MV-4-11 (cell line): ENCODE measurements at places on chromosomes 1 and 21.

GRCh38 chr1:3868464-3869006, 11.3 kb downstream of the DFFB start:
- DNase-seq: no peak

DNA sequence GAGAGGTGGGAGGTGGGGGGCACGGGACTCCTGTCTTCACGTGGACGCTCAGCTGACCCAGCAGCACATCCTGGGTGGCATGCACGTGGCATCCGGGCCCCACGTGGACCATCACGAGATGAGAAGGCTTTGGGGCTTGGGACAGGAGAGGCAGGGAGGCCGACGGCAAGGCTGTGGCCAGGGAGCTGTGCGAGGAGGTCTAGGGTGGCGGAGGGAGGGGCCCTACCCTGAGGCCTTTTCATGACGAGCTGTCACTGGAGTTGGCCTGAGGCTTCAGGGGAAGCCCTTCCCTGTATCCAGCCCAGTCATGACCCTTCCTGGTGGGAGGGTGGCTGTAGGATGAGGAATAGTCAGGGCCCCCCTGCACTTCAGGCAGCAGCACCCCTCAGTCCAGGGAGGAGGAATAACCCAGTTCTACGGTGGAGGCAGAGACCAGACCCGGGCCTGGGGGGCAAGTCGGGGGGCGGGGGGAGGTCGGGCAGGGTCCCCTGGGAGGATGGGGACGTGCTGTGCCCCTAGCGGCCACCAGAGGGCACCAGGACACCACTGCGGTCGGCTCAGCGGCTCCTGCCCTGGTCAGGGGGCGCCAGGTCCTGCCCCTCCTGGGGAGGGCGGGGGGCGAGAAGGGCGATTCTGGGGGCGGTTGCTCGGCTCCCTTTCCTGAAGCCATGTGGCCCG, 2.0 kb upstream of the PERM1 start:
- DNase-seq: no peak

- DNase-seq: no peak
Measured at GRCh38 chr1:215114154-215114933, 31.8 kb downstream of the KCNK2 start.

DNA sequence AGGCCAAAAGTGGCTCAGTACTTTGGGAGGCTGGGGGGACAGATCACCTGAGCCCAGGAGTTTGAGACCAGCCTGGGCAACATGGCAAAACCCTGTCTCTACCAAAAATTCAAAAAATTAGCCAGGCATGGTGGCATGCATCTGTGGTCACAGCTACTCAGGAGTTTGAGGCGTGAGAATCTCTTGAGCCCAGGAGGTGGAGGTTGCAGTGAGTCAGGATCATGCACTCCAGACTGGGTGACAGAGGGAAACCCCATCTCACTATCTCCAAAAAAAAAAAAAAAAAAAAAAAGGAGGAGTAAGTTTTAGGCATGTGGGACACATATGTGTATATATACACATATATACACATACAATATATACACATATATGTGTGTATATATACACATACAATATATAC, 165.3 kb upstream of the DPYD start:
- no peak for DNase-seq

DNA sequence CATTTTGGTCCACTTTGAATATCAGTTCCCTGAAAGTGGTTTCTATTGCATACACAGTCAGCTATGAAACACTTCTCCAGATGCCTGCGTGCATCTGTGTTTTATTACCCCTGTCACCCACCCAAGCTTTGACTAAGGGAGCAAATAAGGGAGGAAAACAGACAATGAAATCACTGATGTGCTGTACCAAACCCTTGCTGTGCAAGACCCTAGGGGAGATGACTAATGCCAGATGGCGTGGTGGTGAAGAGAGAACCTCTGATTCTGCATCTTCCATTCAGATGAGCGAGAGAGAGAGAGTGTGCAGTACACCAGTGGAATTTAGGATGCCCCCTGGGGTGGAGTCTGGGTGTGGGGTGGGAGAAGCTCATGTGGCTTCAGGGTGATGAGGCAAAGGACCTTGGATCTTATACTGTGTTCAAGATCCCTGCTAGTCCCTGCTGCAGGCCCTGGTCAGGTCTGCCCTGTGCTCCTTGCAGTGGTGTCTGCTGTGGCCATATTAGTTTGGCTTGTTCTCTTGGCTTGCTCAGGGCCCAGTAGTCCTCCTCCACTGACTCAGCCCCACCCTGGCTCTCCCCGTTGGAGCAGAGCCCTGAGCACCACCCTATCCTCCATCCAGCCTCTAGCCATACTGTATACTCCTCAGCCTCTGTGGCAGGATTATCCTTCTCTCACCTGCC, 18.5 kb downstream of the CLCA1 start:
- DNase-seq: peak; percentile 31

- DNase-seq: no peak
Measured at GRCh38 chr1:200082329-200082728, 54.8 kb downstream of the NR5A2 start.

- no peak for DNase-seq
Measured at GRCh38 chr1:99992044-99992722, 22.4 kb downstream of the SLC35A3 start.

- no peak for DNase-seq
Measured at GRCh38 chr1:66490816-66491215, 43.1 kb upstream of the SGIP1 start.

DNA sequence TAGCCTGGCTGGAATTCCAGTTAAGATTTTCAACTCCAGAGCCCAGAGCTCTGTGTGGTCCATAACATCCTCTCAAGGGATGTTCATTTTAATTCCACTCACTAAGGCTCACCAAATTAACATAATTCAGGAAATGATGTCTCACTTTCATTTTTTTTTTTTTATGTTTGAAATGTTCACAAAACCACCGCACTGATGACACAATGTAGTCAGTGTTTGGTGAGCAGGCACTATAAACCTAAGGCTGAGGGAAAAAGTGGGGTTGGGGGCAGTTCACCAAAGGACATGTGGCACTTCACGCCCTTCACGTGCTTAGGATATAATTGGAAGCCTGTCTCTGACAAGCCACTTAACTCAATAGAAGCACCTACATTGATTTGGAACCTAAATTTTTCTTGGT, 177.3 kb upstream of the CAMK1G start:
- no peak for DNase-seq

GRCh38 chr1:59349101-59349500, 52.2 kb downstream of the FGGY start:
- DNase-seq: no peak

GRCh38 chr1:30601316-30602085, 121.9 kb downstream of the MATN1 start:
- no peak for DNase-seq

DNA sequence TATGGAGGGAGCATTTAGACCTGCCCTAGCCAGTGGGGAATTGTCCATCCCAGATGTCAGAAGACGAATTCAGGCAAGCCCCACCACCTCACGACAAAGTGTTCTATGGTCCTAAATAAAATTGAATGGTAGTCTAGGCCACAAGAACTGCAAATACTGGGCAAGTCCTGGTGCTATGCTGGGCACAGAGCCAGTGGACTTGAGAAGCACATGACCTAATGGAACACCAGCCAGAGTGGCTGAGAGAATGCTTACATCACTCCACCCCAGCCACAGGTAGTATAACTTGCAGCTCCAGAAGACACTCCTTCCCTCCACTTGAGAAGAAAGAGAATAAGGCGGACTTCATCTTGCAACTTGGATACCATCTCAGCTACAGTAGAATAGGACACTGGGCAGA, 567.3 kb upstream of the CXADR start:
- DNase-seq: no peak

DNA sequence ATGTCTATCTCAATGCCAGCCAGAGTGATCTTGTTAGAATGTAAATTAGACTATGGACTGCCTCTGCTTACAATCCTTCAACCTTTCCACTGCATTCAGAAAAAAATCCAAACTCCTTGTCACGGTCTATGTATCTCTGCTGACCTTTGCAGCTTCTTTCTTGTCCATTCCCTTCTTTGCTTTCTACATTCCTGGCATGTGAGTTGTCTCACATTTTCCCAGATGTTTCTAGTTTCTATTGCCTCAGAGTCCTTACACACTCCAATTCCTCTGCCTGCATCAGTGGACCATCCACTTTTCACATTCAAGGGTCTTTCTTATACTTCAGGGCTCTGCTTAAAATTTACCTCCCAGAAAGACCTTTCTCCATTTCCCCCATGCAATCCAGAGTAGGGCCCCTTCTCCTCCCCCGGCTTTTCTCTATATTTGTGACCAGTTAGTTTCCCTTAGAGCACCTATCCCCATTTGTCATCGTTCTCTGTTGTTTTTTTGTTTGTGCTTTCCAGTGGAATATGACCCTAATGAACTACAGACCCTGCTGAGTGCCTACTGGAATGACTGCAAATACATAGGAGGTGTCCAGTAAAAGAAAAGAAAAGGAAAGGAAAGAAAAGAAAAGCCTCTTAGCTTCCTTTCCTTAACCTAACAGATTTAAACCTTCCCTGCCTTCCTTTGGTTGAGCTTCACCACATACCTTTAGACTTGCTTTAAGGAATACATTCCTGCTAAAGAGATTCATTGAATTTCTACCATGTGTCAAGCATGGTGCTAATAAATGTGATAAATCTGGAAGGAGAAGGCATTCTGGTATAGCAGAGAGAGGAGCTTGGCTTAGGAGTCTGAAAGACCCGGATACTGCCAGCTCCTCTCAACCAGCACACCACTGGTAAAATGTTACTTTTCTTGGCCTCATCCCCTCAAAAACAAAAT, 102.0 kb downstream of the DIRAS3 start:
- no peak for DNase-seq

GRCh38 chr1:111653709-111654108, 34.1 kb downstream of the RAP1A start:
- DNase-seq: peak; percentile 84

GRCh38 chr1:30877205-30877912, 31.2 kb downstream of the SDC3 start:
- peak; percentile 35 for DNase-seq

GRCh38 chr1:62076286-62076685, 118.4 kb upstream of the L1TD1 start:
- DNase-seq: no peak

GRCh38 chr1:116804736-116805135, 50.5 kb downstream of the CD2 start:
- DNase-seq: no peak

DNA sequence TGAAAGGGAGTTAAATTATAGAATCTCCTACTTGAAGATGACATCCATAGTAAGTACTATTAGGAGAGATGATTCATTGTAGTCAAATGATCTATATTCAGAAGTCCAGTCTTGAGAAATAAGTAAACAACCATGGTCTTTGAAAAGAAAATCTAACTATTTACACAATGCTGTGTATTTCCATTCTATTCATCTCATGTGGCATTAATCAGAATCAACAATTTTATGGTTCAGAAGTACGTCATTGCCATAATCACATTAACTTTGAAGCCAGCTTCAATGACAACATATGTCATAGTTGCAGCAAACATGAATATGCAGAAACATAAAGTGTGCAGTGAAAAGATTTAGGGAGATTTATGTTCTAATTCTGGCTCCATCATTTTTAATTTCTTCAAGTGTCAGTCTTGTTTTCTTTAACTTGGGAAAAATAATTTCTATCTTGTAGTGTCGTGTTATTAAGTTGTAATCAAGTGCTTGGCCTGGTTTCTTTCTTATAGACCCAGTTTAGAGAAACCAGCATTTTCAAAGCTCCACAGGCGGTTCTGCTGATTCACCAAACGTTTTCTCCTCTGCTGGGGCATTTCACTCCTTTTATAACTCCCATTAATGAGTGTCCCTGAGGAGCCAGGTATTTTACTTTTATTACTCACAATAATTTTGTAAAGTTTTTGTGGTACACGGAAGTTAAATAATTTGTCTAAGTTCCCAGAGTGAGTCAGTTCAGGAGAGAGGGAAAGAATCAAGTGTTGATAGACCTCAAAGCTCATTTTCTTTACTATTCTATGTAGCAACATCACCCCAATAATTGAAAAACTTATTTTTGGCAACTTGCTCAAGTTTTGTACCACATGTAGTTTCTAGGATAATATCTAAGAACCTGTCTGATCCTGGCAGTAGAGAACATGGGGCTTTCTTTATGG, 35.9 kb upstream of the PTGS2 start:
- no peak for DNase-seq

DNA sequence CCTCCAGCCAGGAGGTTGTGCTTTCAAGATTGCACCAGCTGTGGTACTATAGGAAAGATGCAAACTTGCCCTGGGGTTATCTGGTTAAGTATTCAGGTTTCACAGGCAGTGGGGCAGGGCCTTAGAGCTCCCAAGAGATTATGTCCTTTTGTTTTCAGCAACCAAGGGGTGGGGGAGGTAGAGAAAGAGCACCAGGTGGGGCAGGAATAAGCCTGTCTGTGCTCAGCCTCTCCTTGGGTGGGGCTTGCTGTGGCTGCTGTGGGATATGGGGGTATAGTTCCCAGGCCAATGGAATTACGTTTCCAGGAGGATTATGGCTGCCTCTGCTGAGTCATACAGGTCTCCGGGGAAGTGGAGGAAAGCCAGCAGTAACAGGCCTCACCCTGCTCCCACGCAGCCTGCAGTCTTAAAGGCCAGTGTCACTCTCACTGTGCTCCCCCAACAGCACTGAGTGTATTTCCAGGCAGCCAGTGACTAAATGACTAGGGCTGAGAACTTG, 508.6 kb downstream of the RWDD3 start:
- no peak for DNase-seq

- peak; percentile 84 for DNase-seq
Measured at GRCh38 chr1:8127171-8127641, 101.1 kb upstream of the ERRFI1 start.

GRCh38 chr1:96072021-96072420, 649.6 kb upstream of the PTBP2 start:
- no peak for DNase-seq

- DNase-seq: no peak
Measured at GRCh38 chr1:36134031-36134430, 9.0 kb upstream of the COL8A2 start.

GRCh38 chr1:27599605-27600497, 4.1 kb downstream of the AHDC1 start:
- DNase-seq: no peak

DNA sequence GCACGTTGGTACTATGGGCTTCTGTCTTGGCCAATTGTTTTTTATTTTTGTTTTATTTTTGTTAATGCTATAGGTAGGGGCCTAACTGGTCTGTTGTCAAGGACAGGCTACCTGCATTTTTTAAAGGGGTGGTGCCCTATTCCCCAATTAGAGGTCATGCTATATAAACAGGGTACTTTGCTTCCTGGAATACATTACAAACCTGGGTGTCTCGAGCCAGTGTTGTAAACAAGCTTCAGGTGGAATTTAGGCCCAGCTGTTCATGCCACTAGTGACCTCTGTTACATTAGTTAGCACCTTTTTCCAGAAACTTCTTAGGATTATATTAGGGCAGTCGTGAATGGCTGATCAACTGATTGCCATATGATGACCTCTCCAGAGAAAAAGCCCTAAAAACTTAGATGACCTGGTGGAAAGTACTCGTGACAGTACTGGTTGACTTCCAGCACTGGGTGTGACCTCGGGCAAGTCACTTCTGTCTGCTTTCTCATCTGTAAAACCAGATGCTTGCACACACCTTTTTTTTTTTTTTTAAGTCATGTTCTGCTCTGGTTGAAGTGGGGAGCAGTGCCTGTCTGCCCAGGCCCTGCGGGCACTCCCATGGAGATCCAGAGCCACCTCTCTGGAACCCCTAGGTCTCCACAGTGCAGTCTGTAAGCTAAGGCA, 46.5 kb downstream of the ELK4 start:
- no peak for DNase-seq
